Activated T-helper 17 cell treated with anti-CD3 and anti-CD28 coated beads, Interleukin-2, amount 50 U/mL, for 72 hours (primary cell): ENCODE measurements at places on chromosomes 16 and 17.

- no peak for ATAC-seq
These were observed 21.9 kb downstream of the MRM1 start for GRCh38 chr17:36623281-36623680.

- peak; percentile 98 for ATAC-seq
These were observed 68.5 kb upstream of the DNAH17 start for GRCh38 chr17:78645421-78646295.

- no peak for ATAC-seq
These were observed 484 bp downstream of the CD300LB start for GRCh38 chr17:74530831-74531150.

DNA sequence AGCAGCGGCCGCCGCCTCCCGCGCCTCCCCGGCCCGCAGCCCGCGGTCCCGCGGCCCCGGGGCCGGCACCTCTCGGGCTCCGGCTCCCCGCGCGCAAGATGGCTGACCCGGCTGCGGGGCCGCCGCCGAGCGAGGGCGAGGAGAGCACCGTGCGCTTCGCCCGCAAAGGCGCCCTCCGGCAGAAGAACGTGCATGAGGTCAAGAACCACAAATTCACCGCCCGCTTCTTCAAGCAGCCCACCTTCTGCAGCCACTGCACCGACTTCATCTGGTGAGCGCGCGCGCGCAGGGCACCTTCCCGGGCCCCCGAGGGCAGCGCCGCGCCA is 258 bp downstream of the PRKCB start:
- ATAC-seq = peak; percentile 32

DNA sequence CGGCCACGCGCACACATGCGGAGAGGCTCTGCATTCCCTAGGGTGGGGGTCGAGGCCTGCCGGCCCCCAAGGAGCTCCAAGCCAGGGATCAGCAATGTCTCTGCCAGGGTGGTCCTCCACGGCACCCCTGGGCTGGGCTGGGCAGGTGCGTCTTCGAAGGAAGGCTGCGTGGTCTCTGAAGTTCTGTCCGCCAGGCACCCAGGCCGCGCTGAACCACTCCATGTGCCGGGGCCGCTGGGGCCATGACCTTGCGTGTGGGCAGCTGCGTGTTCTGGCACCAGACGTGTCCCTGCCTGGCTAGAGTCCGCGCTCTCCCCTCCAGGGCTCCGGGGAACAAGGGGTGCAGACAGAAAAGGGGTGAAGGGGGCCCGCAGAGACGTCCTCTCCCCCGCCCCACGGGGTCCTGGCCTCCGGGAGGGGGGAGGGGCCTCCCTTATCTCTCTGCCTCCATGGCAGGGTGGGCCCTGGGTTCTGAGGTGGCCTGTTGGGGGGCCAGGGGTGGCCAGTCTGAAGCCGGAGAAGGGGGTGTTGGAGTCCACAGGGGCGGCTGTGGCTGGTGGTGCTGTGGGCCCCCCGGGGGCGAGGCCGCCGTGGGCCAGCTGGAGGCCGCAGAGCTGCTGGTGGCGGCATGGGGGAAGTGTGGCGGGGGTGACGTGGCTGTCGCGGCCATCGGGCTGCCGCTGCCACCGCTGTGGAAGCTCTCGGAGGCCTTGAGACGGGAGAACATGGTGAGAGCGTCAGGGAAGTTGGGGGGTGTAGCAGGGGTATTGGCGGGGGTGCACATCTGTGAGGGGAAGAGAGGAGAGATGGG is 5.3 kb downstream of the UBALD1 start:
- ATAC-seq = no peak

- ATAC-seq = peak; percentile 70
These were observed at the start of gene CACNA1H for GRCh38 chr16:1152651-1153259. Gene CACNA1H (plus strand): TSS chr16:1153106. CDS start chr16:1153738, 632 bp downstream.

- peak; percentile 72 for ATAC-seq
These were observed 36.5 kb downstream of the CPNE2 start for GRCh38 chr16:57128771-57129389.

GRCh38 chr17:81412490-81413093 is 17.3 kb downstream of the BAHCC1 start:
- ATAC-seq = peak; percentile 95

DNA sequence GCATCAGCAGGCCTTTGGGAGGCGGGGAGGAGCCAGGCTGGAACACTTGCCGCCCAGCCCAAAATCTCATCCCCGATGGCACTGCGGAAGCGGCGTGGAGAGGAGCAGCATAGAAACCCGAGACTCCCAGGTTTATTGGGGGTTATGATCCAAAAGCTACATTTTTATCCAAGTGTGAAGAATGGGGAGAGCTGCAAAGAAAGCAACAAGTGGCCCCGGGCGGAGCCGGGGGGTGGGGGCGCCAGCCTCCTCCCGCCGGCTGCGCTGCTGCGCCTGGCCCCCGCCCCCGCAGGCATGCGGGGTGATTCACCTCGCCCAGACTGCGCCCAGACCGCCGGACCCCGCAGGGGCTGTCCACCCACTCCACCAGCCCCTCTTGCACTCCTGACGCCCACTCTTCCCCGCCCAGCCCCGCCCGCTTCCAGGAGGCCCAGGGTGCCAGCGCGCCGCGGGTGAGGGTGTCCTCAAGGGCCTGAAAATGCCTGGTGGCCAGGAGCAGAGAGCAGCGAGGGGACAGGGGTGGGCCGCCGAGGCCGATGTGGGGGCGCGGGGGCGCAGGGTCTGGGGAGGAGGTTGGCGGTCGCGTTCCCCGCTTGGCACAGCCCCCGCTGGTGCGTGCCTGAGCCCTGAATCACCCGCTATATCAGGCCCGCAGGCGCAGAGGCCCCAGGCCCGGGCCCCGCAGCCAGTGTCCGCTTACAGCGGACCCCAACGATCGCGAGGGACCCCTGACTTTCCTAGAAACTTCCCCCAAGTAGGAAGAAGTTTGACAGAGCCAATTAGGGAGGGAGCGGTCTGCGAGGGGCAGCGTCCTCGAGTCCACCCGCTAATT is 1.3 kb downstream of the CAVIN1 start:
- peak; percentile 51 for ATAC-seq

DNA sequence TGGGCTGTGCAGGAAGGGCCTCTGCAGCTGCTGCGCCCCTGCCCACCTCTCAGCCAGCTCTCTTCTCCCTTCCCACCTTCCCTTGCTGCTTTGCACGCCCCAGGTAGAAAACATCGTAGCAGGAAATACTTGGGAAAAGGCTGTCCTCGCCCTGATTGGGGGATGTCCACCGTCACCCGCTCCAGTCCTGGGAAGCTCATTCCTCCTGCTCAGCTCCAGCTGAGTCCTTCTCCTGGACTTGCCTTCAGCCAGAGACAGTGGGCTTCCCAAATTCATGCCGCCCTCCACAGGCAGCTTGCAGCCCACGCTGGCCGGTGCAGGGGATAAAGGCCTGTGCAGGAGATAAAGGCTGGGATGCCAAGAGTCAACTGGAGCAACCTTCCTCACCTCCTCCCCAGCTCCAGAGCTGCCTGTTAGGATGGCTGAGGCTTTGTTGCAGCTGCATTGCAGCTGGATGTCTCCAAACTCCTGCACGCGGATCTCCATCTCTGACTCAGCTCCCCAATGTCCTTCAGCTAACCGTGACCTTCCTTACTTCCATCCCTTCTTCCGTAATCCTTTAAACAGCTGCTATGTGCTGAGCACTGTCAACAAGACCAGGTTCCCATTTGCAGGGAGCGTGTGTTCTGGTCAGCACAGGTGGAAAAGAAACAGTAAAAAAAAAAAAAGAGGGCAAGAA is 402.0 kb upstream of the TNRC6C start:
- ATAC-seq = no peak

GRCh38 chr17:39676198-39676819 is 8.1 kb downstream of the PNMT start:
- peak; percentile 58 for ATAC-seq

- no peak for ATAC-seq
These were observed 367.6 kb upstream of the ERCC4 start for GRCh38 chr16:13552062-13552959.

GRCh38 chr16:65312071-65312470 is 190.2 kb upstream of the CDH11 start:
- ATAC-seq = no peak

DNA sequence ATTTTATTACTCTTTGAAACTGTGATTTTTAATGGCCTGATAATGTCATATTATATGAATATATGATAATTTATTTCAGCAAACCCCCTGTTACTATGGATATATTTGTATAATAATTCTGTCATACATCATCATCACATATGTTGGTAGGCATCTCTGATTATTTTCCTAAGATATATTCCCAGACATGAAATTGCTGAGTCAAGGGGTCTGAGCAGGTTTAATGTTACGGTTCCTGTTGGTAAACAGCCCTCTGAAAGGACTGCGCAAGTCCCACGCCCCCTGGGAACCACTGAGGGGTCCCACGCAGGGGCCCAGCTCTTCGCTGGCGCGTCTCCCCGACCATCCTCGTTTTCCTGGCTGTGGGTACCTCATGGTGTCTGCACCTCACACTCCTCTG is 24.2 kb downstream of the SLC13A5 start:
- no peak for ATAC-seq

- no peak for ATAC-seq
These were observed 301.6 kb upstream of the C16orf82 start for GRCh38 chr16:26765087-26765486.

GRCh38 chr17:28384281-28385036 is 13.0 kb downstream of the SARM1 start:
- ATAC-seq = peak; percentile 92

- no peak for ATAC-seq
These were observed 31.6 kb downstream of the TNFRSF13B start for GRCh38 chr17:16940116-16940881.

- peak; percentile 54 for ATAC-seq
These were observed 653 bp downstream of the SRRM2 start for GRCh38 chr16:2752850-2753732.

GRCh38 chr17:76273445-76274111 is 8.4 kb downstream of the UBALD2 start:
- ATAC-seq = no peak

GRCh38 chr16:57740423-57741071 is 5.0 kb downstream of the KATNB1 start:
- ATAC-seq = no peak

GRCh38 chr16:85459529-85460251 is 153.4 kb upstream of the GSE1 start:
- ATAC-seq = no peak

- ATAC-seq = peak; percentile 43
These were observed 11.4 kb upstream of the FADS6 start for GRCh38 chr17:74904687-74905409.

- no peak for ATAC-seq
These were observed 157.8 kb downstream of the AXIN2 start for GRCh38 chr17:65403626-65404025.

- no peak for ATAC-seq
These were observed 7.2 kb downstream of the PLCG2 start for GRCh38 chr16:81786321-81786720.

GRCh38 chr17:15271741-15272140 is 6.6 kb upstream of the PMP22 start:
- no peak for ATAC-seq

DNA sequence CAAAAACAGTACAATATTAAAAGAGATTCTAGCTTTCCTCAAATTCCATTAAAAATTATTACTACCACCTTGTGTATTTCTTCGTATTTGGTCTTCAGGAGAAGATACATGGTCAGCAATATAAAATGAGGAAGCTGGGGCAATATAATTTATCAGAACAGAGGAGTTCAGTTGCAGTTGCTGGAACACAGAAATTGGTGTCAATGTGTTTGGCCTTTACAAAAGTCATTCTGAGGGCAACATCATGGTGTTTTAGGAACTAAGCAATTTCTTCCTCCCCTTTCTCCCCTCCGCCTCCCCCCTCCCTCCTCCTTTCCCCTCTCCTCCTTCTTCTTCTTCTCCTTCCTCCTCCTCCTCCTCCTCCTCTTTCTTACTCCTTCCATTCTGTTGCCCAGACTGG is 102.1 kb downstream of the YPEL2 start:
- no peak for ATAC-seq

- ATAC-seq = no peak
These were observed 110.5 kb downstream of the ADCY9 start for GRCh38 chr16:4005731-4006130.

DNA sequence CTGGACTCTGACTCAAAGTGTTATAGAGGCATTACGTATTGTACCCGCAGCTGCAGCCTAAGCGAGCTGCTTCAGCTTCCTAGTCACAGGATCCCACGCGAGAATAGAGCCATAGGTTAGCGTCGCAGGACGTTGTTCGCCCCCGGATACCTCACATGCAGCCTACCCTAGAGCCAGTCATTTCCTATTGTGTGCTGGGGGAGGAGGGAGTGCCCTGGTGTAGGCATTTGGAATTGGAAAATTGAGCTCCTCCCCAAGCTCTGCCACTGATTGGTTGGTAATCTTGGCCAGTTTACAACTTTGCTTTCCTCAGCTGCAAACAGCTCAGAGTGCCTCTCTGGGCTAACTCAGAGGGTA is 530 bp downstream of the NAA60 start:
- peak; percentile 78 for ATAC-seq

DNA sequence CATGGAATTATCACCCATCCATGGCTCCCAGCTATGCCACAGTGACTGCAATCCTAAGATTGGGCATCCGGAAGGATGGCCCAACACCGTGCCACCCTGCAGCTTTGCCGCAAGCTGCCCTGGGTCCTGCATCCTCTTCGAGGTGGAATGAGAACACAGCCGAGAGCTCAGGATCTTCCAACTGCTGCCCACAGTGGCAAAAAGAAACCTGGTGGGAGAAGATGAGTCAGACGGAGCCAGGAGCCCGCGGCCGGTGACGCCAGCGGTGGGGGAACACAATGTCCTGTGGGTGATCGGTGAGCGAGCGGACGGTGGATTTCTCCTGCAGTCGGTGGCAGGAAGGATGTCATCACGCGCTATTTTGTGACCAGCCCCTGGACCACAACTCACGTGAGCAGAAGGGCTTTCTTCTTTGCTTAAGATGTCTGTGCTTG is 20.1 kb downstream of the CD7 start:
- ATAC-seq = peak; percentile 52

- ATAC-seq = no peak
These were observed 3.0 kb downstream of the IL32 start for GRCh38 chr16:3068487-3068886.

DNA sequence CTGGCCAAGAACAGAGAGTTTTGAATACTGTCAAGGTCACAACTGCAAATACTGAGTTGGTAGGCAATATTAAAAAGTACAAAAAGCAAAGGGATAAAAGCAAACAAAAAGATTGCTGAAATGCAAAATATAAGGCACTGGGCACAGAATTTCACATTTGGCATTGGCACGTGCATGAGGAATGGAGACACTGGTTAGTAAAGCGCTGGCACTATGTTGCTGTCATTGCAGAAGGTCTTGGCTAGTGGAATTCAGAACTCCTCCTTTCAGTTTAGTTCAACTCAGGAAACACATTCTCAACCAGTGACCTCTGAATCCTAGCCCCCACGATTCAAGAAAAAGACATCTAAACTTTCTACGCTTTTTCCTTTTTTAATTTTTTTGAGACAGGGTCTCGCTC is 111.8 kb upstream of the PSMD7 start:
- ATAC-seq = no peak

DNA sequence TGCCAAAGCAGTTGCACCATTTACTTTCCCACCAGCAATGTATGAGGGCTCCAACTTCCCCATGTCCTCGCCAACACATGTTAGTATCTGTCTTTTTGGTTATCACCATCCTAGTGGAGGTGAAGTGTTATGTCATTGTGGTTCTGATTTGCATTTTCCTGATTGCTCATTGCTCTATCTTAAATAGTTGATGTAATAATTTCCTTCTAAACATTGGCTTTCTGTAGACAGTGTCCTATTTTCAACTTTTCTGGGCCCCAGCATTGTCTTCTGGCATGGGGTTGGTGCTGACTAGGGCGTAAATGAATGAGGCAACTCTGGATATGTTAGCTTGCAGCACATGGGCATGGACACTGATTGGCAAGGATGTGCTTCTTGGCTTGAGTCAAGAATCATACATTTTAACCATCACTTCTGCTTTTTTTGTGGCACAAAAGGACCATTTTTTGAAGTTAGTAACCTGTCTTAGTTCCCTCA is 25.1 kb downstream of the PLCG2 start:
- ATAC-seq = peak; percentile 16

- no peak for ATAC-seq
These were observed 4.4 kb downstream of the CBX4 start for GRCh38 chr17:79834565-79835469.
